HS-5 (cell line): ENCODE measurements at places on chromosomes 11 and 22.

- DNase-seq, result no peak
Measured at GRCh38 chr11:119807841-119808240, 78.8 kb upstream of the NECTIN1 start.

DNA sequence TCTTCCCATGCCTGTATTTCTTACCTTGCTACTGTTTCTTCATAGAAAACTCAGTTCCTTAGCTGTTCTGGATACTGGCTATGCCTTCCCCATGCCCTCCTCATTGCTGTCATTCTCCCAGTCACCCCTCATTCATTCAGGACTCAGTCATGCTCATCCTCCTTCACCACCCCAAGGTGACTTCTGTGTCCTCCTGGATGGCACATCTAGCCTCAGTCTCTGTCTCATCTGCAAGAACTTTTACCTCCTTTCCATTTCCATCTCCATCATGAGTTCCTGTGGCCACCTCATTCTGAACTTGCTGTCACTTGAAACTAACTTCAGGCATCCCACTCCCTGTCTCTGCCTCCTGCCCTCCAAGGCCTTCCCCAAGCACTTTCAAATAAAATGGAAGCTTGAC is 42.3 kb downstream of the PANX1 start:
- no peak for DNase-seq

DNA sequence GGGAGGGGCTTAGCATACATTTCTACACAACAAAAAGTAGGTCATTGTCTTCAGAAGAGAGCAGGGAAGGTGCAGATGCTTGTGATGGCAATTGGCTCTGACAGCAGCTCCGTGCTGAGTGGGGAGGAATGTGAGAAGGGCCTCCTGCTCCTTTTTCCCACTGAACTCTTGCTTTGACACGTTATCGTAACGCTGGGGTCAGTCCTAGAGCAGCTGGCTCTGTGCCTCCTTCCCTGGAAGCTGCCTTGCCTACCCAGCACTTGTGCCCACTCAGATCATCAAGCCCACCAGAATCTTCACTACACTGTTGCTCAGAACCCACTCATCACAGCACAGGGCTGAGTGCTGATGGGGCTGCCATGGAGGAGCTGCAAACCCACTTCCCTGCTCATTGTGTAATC is 14.9 kb upstream of the NAV2 start:
- DNase-seq, result no peak

DNA sequence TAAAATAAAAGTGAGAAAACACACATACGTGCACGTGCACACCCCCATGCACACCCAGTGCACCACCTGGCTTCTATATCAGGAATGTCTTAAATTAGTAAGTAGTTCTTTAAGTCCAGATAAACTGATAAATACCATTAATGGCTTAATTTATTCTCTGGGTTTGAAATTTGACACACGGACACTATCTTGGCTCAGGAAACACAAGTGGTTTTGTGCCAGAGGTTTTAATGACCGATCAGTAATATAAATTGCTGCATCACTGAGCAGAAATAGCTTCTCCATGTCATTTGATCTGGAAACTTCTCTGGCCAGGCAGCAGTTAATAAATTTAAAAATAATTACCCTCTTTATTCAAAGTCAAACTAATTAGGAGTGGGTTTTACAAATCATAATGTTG is 101.5 kb upstream of the NNMT start:
- DNase-seq, result no peak

GRCh38 chr11:35792846-35793192 is 130.2 kb downstream of the TRIM44 start:
- DNase-seq, result no peak

- DNase-seq, result no peak
Measured at GRCh38 chr22:20247608-20248171, 20.4 kb downstream of the RTN4R start.

GRCh38 chr22:37734402-37734700 is 37.5 kb downstream of the TRIOBP start:
- DNase-seq, result no peak

DNA sequence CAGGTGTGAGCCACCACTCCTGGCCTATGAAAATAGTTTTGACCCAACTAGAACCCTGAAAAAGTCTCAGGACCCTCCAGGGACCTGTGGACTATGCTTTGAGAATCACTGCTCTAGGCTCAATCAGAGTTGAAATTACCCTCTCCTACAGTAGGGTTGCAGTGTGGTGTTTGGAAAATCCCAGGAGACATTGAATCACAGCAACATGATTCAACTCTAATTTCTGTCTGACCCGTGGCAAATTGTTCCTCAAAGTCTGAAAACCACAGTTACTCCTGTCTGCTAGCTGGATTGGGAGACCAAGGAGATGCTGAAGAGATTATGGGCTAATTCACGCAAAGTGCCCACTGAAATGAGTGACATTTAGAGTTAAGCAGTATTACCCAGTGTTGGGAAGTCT is 5.4 kb upstream of the MTMR3 start:
- DNase-seq, result no peak

DNA sequence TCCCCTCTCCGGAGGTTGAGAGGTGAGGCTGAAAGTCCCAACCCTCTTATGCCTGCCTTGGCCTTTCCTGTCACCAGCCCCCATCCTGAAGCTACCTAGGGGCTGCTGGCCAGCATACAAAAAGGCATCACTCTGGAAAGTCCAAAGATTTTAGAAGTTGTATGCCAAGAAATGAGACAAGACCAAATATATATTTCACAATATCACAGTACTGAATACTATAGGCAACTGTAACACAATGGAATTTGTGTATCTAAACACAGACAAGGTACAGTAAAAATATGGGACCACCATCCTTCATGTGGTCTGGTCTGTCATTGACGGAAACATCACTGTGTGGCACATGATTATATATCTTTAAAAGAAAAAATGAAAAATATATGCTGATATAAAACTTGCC is 4.2 kb downstream of the KLHL22 start:
- no peak for DNase-seq

GRCh38 chr11:112961146-112961668 is at the start of gene NCAM1:
TSS of gene NCAM1 (plus strand) at chr11:112961420.
- no peak for DNase-seq

GRCh38 chr11:133955945-133956421 is 785 bp downstream of the IGSF9B start:
- no peak for DNase-seq

- DNase-seq, result no peak
Measured at GRCh38 chr11:125342281-125342930, 153.7 kb downstream of the FEZ1 start.

DNA sequence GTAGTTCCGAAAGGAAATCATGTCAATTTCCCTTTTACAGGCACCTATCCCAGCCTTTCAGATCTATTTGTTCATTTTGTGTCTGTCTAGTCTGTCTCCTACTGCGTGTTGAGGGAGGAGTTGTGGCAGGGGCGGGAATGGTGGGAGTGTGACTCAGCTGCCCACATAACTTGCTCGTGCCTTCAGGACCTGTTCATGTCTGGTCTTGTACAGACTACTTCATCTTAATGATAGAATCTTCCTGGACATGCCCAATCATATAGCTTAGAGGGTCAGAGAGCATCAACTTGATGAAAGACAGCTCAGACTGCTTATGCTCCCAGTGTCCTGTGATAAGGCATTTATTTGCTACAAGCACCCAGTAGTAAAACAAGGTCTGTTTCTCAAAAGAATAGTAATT is 61.0 kb upstream of the BIRC3 start:
- DNase-seq, result peak; percentile 91

DNA sequence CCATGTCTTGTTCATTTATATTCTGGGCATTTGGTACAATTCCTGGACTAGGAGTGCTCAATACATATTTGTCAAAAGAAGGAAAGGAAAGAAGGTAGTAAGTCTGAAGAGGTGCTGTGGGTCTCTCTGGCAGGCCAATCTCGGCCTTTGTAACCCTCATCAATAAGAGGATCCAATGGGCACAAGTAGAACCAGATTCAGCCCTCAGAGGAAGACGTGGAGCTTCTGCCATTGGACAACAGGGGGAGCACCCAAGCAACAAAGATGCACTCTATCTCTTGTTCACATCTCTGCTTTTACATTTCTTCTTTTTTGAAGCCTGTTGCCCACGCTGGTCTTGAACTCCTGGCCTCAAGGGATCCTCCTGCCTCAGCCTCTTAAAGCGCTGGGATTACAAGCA is 2.2 kb upstream of the VPS11 start:
- DNase-seq, result no peak

GRCh38 chr22:45975164-45976161 is 1.5 kb downstream of the WNT7B start:
- no peak for DNase-seq

GRCh38 chr11:104858882-104859775 is 39.1 kb downstream of the CASP12 start:
- no peak for DNase-seq

GRCh38 chr22:42327462-42328129 is 57.1 kb upstream of the TCF20 start:
- no peak for DNase-seq

GRCh38 chr22:28231441-28231840 is 312.4 kb upstream of the PITPNB start:
- no peak for DNase-seq

- DNase-seq, result no peak
Measured at GRCh38 chr11:116782728-116783127, 5.1 kb downstream of the ZPR1 start.

DNA sequence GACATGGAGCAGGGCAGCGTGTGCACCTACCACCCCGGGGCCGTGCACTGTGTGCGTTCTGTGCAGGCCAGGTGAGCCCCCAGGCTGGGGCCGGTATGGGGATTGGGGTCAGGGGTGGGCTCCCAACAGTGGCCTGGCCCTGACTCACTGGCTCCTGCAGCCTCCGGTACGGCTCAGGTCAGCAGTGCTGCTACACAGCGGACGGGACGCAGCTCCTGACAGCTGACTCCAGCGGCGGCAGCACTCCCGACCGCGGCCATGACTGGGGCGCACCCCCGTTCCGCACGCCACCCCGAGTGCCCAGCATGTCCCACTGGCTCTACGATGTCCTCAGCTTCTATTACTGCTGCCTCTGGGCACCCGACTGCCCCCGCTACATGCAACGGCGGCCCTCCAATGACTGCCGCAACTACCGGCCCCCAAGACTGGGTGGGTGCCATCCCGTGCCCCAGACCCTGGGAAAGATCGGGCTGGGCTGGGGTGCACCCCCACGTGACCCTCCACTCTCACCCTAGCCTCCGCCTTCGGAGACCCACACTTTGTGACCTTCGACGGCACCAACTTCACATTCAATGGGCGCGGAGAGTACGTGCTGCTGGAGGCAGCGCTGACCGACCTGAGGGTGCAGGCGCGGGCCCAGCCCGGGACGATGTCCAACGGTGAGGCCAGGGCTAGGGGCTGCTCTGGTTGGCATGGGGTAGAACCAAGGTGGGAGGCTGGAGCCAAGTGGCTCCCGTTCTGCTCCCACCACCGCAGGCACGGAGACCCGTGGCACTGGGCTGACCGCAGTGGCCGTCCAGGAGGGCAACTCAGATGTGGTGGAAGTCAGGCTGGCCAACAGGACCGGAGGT is 4.4 kb downstream of the SUSD2 start:
- no peak for DNase-seq

- no peak for DNase-seq
Measured at GRCh38 chr11:75189911-75190310, 39.0 kb downstream of the SLCO2B1 start.

- DNase-seq, result no peak
Measured at GRCh38 chr22:46935506-46936377, 173.3 kb downstream of the TBC1D22A start.
